ENCODE measurements at places on chromosomes 3 and 15. TPM values are rescaled to one million over a fixed set of nuclear protein-coding genes. Genes with fewer than 3 reads are reported as not detected.

GRCh38 chr15:68812069-68812468 is 8.6 kb downstream of the ANP32A start:
- no peak for DNase-seq

- DNase-seq = no peak
Observed at GRCh38 chr15:41939986-41940385, 32.4 kb downstream of the EHD4 start.

DNA sequence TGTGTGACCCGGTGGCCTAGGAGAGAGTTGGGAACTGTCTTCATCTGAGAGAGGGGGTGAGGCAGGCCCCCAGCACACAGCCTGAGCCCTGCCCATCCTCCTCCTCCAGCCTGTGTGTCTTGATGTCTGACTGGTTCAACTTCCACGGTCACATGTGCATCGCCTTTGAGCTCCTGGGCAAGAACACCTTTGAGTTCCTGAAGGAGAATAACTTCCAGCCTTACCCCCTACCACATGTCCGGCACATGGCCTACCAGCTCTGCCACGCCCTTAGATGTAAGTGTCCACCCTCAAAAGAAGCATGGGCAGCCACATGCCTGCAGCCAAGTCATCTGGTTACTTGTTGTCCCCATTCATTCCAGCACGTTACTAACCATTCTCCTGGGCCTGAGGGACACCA is 10.1 kb downstream of the CLK3 start:
- DNase-seq = no peak

- DNase-seq = no peak
Observed at GRCh38 chr3:180749796-180750195, 70.5 kb upstream of the CCDC39 start.

GRCh38 chr15:83170474-83171165 is 37.0 kb downstream of the HDGFL3 start:
- DNase-seq = no peak

DNA sequence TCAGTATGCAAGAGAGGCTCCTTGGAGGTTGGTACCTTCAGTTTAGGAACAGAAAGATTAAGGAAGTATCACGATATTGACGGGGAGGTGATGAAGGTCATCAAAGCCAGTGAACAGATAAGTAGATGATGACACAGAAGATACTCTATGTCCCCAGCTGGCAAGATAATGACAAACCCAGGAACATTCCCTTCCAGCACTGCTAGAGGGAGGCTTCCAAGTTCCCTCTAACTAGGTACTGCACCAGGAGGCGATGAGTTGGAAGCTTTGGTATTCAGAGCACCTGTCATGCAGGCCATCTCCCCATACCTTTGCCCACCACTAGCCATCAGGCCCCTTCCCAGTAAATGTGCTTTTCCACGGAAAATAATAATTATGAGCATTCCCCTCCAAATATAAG is 40.8 kb downstream of the NBEAL2 start:
- DNase-seq = no peak

DNA sequence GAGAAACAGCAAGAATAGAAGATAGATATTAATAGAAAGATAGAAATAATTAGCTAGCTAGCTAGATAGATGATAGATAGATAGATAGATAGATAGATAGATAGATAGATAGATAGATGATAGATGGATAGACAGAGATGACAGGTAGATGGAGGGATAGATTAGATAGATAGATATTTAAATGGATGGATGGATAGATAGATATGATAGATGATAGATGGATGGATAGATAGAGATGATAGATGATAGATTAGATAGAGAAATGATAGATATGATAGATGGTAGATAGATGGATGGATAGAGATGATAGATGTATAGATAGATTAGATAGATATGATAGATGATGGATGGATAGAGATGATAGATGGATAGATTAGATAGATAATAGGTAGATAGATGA is 8.3 kb upstream of the ATP10A start:
- DNase-seq = no peak

- DNase-seq = no peak
Observed at GRCh38 chr15:74295800-74296199, 59.7 kb downstream of the CCDC33 start.

- no peak for DNase-seq
Observed at GRCh38 chr15:50698101-50698500, 11.5 kb upstream of the TRPM7 start.

GRCh38 chr3:123449997-123450604 is 1.2 kb upstream of the ADCY5 start:
- no peak for DNase-seq

- no peak for DNase-seq
Observed at GRCh38 chr3:144264794-144265193, 293.2 kb downstream of the DIPK2A start.

DNA sequence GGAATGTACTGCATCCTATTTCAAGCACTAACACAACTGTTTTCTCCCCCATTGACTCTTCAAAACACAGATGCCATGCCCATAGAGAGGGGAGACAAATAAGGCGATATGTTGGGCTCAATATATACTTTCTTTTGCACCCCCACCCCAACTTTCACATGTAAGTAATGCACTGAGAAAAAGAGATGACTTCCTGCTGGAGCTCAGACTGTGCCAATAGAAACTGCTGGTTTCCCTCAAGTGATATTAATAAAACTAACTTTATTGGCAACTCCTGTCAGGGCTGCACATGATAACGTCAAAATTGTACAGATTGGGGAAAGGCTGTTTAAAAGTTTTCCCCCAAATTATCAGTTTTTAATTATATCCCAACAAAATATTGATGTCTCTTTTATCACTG is 163.0 kb downstream of the TNIK start:
- DNase-seq = no peak

Gene ATP10A
- 0.43 TPM for polyA plus RNA-seq

Gene CALML4
- polyA plus RNA-seq = 16.2 TPM

Gene CCDC13
- 1.9 TPM for polyA plus RNA-seq

Gene GPD1L
- 40.1 TPM for polyA plus RNA-seq

Gene IL17RB
- 11.7 TPM for polyA plus RNA-seq

All from right lung (tissue), 10 donors.